ENCODE measurements at places on chromosomes 1 and 21.

- DNase-seq: no peak
Observed at GRCh38 chr1:61951731-61952580, 209.7 kb downstream of the PATJ start.

GRCh38 chr1:80910426-80910825 lies 890.3 kb upstream of the ADGRL2 start:
- no peak for DNase-seq

GRCh38 chr1:230240446-230241086 lies 173.5 kb downstream of the GALNT2 start:
- DNase-seq: no peak

- no peak for DNase-seq
Observed at GRCh38 chr1:198088360-198089071, 68.3 kb upstream of the NEK7 start.

Measured in stimulated activated CD4-positive, alpha-beta T cell treated with anti-CD3 and anti-CD28 coated beads, Interleukin-15, amount 100 ng/mL, for 1 hour (primary cell).